ENCODE measurements at places on chromosomes 7 and 10.

DNA sequence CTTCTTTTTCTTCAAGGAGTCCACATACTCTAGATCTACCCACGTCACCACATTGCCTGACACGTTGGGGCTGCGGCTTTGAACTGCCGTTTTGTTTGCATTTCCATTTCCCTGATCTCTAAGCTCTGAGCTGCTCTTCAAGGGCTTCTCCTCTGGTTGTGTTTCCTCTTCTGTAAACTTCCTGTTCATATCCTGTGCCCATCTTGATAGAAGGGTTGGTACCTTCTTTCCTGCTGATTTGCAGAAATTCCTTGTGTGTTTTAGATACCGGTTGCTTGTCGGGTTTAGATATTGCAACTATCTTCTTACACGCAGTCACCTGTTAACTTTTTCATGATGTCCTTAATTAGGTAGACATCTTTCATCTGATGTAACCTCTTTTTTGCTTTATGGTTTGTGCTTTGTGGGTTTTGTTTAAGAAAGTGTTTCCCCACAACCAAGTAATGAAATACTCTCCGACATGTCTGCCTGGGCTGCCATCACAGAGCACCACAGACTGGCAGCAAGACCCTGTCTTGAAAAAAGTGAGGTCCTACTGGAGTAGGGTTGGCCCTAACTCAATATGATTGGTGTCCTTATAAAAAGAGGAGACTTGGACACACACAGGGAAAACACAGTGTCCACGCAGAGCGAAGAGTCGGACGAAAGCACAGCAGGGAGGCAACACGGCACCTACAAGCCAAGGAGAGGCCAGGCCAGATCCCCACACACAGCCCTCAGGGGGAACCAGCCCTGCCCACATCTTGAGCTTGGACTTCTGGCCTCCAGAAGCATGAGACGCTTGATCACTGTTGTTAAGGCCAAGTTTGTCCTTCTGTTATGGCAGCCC, 99.1 kb upstream of the PDGFA start:
- no peak for DNase-seq

GRCh38 chr7:26307226-26307625, 15.6 kb downstream of the SNX10 start:
- DNase-seq, result no peak

- DNase-seq, result peak; percentile 28
These were observed 37.2 kb upstream of the PCBD1 start for GRCh38 chr10:70925377-70926225.

- DNase-seq, result no peak
These were observed 194.9 kb upstream of the ETV1 start for GRCh38 chr7:14184292-14184864.

DNA sequence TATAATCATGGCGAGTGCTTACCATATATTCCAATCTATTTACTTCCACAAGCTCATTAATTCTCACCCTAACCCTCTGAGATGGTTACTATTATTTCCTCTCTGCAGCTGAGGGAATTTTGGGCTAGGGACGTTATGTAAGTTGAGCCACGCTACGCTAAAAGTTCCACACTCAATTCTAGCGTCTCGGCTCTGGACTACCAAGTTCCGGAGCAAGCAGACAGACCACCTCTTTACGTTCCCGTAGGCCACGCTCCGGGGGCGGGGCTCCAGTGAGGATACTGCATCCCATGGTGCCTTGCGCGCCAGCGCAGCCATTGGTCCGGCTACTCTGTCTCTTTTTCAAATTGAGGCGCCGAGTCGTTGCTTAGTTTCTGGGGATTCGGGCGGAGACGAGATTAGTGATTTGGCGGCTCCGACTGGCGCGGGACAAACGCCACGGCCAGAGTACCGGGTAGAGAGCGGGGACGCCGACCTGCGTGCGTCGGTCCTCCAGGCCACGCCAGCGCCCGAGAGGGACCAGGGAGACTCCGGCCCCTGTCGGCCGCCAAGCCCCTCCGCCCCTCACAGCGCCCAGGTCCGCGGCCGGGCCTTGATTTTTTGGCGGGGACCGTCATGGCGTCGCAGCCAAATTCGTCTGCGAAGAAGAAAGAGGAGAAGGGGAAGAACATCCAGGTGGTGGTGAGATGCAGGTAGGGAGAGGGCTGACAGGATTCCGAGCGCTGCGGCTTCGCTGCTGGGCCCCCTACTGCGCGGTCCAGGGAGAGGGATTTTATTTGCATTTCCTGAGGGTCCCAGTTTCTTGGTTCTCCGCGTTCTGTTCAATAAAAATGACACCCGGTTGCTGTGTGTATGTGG, at the start of gene KIF11:
Gene KIF11 (plus strand): TSS at position 370 of the 858 bp plus-strand sequence. CDS start 246 bp downstream, at position 616.
- peak; percentile 96 for DNase-seq

- no peak for DNase-seq
These were observed 22.0 kb upstream of the CTTNBP2 start for GRCh38 chr7:117895276-117895675.

DNA sequence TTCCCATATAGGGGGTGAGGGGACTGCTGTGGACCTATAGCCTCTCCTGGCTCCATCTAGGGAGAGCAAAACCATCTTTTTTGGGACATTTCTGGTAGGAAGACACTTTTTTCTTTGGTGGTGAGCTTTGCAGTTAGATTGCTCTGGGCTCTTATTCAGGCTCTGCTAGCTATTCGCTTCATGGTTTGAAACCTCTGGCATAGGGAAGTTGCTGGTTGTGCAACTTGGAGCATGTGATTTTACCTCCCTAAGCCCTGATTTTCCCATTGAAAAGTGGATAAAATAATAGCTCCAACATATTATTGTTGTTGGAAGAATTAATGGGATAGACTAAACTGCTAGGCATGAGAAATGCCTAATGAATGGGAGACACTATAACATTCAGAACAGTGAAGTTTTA, 69.6 kb downstream of the CYP26A1 start:
- DNase-seq, result no peak

GRCh38 chr10:114706458-114707055, 48.5 kb upstream of the ABLIM1 start:
- no peak for DNase-seq

DNA sequence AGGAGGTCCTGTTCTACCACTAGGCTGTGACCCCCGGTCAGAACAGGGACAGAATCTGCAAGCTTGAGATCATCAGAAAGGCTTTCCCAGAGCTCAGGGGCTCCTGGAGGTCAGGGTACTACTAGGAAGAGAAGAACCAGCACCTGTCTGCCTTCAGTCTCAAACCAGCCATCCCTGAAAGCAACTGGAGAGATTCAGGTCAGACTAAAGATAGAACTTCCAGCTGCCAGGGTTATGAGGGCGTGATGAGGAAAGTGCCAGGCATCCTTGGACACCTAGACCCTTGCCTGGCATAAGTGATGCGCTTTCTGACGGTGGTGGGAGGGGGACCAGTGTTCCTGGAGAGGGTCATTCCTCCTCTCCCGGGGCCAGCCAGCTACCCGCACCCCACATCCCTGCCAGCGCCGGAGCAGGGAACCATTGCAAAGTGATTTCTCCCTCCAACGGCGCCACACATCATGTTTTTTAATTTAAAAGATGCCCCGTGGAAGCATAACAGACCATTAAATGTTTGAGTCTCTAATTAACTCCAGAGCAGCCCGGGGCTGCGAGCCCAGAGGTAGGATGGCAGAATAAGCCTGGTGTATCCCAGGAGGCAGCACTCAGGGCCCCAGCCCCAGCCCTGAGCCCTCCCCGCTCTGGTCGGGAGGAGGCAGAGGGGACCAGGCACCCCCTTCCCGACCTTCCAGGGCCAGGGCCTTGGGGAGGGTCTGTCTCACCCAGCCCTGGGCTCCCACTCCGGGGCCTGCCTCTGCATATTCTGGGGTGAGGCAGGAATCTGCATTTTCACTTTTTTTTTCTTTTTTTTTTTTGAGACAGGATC, 64.0 kb downstream of the ELFN1 start:
- DNase-seq, result no peak

- no peak for DNase-seq
These were observed 727.9 kb upstream of the KCND2 start for GRCh38 chr7:119545118-119545517.

DNA sequence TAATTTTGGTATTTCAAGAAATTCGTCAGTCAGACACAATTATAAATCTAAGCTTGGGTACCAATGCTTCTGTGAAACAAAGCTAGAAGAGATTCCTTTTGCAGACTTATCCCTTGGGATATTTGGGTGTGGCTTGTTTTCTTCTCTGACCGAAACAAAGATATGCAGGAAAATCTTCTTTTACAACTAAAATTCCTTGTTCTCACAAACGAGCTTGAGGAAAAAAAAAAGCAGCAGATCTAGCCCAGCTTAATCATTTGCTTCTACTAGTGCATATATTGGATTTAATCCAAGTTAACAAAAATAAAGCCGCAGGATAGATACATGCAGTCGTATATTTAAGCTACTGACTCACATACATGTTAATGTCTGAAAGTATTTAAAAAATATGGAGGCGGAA, 104.2 kb downstream of the PRTFDC1 start:
- DNase-seq, result no peak

GRCh38 chr10:73894245-73894971, 16.5 kb upstream of the PLAU start:
- DNase-seq, result no peak
